ENCODE measurements at places on chromosomes 13 and 19. TPM values are rescaled to one million over a fixed set of nuclear protein-coding genes. Genes with fewer than 3 reads are reported as not detected.

Gene FGF21
- not detected for total RNA-seq

Gene KASH5
- not detected for total RNA-seq

Gene TMEM221
- total RNA-seq = not detected

Gene SGCG
- 2.5 TPM for total RNA-seq

Gene SYT3
- 1.2 TPM for total RNA-seq

Gene KLF1
- total RNA-seq = not detected

Gene ALG5
- 22.3 TPM for total RNA-seq

Gene MBD3L2
- not detected for total RNA-seq

Gene PPM1N
- total RNA-seq = not detected

Gene COX6B2
- not detected for total RNA-seq

Gene KANK3
- 16.5 TPM for total RNA-seq

Gene ODAD3
- total RNA-seq = not detected

Gene REEP6
- total RNA-seq = 165 TPM

Gene GGACT
- total RNA-seq = 37.4 TPM

Gene SLC39A3
- total RNA-seq = 29.7 TPM

Gene GTF2F1
- 45.6 TPM for total RNA-seq

Gene KANK2
- 283 TPM for total RNA-seq

Gene ZNF534
- total RNA-seq = not detected

Gene FSD1
- 1.4 TPM for total RNA-seq

All from Peyer's patch (tissue), 4 donors.